ENCODE measurements at places on chromosomes 16 and 17.

- no peak for DNase-seq
Measured at GRCh38 chr17:74864866-74865395, 5.2 kb upstream of the GRIN2C start.

DNA sequence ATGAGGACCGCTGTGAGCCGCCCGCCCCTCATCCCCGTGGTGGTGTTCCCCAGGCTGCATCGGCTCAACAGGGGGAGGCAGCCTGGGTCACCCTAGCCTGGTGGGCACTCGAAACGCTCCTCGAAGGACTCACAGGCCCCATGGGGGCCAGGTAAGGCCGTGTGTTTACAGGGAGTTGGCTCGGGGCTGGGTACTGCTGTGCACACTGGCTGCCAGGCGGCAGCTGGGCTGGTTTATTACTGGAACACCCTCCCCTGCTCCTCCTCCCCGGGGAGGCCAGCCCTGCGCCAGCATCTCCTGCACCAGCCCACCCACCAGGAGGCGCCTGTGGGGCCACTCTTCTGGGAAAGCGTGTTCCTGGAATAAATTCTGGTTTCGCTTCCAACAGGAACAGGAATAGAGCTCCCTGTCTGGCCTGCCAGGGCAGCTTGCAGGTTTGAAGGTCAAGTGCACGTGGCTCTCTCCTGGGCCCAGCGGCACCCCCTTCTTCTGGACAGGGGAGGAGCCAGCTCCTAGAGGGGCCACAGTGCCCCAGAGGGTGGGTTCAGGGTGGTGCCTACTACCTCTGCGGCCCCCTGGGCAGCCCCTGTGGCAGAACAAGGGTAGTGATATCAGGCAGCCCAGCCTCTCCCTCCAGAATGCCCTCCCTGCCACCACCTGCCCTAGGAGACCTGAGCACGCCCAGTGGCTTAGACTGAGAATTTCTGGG lies 11.3 kb downstream of the MCRIP1 start:
- no peak for DNase-seq

DNA sequence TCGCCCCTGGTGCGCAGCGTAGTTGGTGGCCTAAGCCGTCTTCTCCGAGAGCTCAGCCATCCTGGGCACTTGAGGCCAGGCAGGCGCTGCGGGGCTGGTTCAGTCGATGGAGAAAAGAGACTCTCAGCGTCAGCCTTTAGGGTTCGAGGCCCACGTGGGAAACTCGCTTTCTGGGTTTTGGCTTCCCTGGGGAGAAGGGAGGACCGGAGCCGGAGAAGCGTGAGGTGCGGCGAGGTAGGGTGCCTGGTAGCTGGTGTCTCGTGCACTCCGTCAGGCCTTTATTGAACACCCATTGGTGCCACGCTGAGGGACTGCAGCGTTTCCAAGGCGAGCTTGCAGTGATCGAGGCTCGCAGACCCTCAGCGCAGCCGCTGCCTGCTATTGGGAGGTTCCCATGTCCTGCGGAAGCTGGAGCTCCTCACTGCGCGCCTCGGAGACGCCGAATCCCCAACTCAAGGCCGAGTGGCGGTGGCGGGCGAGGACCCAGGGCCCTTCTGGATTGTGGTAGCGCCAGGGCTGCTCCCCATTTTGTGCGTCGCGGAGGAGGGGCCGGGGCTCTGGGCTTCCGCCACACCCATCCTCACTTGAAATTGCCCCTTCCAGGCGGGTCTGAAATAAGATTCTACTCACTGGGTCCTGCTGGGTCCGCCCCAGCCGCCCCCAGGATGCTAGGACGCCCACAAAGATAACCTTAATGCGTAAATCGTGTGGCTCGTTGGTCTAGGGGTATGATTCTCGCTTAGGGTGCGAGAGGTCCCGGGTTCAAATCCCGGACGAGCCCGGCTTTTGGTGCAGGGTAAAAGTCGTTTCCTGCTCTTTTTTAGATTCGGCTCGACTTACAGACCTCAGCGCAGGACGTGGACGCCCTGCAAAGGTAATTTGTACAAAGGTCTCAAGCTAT lies 1.2 kb downstream of the OR1F1 start:
- no peak for DNase-seq

GRCh38 chr17:39706921-39707337 lies 7.1 kb downstream of the ERBB2 start:
- no peak for DNase-seq

- no peak for DNase-seq
Measured at GRCh38 chr16:57409065-57409464, 4.5 kb downstream of the CCL17 start.

DNA sequence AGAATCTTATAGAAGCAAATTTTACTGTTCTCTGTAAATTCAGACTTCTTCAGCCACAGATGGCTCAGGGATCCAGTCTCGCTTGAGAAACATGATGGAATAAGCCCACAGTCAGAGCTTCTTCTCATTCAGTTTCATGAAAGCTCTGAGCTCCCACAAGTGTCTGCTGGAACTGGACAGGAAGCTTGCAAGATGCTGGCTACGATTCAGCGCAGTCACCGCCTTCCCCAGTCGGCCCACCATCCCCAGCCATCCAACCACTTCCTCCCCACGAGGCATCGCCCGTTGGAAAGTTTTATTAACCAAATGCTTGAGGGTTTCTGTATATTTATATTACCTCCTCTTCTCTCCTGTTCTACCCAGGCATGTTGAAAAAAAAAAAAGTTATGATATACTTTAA lies 171.7 kb downstream of the ZFHX3 start:
- DNase-seq: peak; percentile 82

DNA sequence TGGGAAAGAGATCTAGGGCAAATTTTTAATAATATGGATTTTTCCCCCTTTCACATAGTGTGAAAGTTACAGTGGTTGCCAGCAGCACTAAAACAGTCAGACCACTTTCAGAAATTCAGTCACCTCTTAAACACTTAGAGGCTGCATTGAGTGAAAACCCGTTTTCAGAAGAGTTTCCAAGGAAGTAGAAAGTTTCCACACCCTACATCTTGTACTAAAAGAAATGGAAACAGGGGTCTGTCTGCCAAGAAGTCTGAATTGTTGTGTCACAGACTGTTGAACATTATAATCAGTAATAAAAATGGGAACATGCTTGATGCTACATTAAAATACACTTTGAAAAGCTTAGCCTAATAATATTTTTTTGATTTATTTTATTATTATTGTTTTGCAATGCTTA lies 278.9 kb upstream of the KCNJ16 start:
- no peak for DNase-seq

DNA sequence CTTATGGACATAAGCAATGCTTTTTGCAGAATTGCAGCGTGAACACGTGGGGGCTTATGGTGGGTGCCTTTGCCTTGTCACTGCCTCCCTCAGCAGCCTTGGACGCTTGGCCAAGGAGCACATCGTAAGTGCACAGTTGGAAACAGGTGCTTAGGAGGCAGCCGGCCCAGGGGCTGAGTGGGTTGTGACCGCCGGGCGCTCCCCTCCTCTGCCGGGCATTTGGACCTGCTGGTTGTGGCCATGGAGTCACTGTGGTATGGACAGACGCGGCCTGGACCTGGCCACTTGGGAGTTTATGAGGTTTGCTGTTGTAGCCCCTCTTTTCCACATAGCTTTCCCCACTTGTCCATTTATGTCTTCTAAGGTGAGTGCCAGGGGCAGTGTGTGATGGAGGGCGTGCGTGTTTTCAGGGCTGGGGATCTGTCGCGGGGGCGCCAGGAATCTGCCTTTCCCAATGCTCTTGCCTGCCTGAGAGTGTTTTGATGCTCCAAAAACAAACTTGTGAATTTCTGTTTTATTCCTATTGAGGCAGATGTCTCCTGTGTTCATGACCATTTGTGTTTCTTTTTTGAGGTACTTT lies 49.2 kb downstream of the PDPK1 start:
- DNase-seq: no peak

DNA sequence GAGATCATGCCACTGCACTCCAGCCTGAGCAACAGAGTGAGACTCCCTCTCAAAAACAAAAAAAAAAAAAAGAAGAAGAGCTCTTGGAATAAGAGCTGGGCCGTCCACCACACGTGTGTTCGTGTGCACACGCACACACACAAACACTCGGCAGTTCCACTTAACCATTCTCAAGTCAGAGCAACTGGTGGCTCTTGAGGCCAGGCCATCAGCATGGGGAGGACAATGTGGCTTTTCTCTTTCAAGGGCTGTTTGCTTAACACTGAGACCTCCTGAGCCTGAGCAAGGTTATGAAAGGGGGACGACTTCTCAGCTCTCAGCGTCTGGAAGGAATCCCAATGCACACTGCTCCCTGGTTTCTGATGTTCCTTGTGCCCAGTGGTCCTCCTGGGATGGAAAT lies 444.9 kb downstream of the SOX9 start:
- no peak for DNase-seq

DNA sequence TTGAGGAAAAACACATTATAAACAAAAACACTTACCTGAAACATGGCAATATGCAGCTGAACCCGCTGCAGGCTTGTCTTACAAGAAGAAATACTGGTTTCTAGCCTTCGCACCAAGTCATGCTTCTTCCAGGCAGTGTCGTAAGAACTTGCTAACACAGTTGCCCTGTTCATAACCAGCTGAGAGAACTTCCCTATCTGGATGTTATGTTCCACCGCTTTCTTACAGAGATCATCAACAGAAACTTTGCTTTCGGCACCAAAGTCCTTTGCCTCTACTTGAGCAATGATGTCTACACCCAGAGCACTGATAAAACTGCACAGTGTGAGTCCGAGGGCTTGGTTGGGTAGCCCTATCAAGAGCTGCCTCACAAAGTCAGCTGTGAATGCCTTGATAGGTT lies 27.9 kb upstream of the ARL6IP1 start:
- no peak for DNase-seq

GRCh38 chr17:46979147-46979863 lies at the start of gene RPRML:
RPRML (minus strand) TSS chr17:46979253; CDS start chr17:46979007, 246 bp downstream.
- DNase-seq: no peak

- no peak for DNase-seq
Measured at GRCh38 chr16:81239367-81240121, 1.1 kb downstream of the BCO1 start.

DNA sequence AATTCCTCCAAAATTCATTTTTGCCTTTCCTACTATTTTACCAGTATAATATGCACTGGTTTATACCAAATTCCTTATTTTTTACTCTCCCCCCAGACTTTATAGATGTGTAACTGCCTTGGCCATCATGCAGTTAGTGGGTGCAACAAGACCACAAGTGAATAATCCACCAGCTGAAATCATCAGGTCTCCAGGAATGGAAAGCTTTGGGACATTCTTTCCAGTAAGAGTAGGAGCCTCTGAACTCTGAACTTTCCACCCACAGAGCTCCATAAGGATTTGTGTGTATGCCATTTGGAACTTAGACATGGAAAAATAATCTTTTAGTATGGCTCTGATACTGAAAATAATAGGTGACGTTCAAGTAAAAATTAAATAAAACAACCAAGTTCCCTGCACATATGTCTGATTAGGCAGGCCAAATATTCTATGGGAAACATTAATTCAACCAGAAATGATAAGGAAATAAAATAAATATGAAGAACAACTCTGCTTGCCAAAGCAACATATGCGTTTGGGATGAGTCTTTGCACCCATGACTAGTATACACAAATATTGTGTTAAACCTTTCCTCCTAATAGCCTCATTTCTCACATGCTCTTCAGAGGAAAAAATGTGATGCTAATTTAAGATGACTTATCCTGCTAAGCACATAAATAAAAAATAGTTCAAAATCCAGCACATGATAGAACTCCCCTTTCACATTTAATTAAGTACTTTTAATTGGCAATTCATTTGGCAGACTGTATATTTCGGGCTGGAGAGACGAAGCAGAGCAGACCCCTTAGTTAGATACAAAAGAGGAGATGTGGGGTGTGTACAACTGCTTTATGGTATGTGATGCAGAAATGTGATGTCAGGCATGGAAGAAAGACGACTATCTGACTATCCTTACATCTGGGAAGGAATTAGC lies 11.6 kb upstream of the LYRM9 start:
- no peak for DNase-seq

- peak; percentile 15 for DNase-seq
Measured at GRCh38 chr16:59459806-59460205, 725.7 kb upstream of the GOT2 start.

GRCh38 chr16:2971134-2971984 lies 2.2 kb downstream of the PAQR4 start:
- DNase-seq: no peak

GRCh38 chr17:17612085-17613022 lies 20.8 kb upstream of the PEMT start:
- DNase-seq: no peak

DNA sequence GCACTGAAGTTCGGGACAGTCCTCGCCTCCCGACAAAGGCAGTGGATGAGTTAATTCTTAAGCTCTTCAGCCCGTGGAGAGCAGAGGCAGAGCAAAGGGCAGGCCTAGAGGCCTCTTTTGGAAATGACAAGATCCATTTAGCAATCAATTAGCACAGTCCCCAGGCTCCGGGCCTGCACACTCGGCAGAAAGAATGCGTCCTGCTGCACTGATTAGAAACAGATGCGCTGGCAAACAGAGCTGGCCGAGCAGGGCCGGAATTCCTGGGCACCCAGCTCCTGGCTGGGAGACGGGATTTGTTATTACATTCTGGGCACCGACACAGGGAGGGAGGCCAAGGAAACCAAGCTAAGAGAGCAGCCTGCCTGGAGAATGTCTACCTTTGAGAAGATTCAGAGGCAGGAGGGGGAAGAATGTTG lies 162.9 kb downstream of the COPRS start:
- peak; percentile 83 for DNase-seq

DNA sequence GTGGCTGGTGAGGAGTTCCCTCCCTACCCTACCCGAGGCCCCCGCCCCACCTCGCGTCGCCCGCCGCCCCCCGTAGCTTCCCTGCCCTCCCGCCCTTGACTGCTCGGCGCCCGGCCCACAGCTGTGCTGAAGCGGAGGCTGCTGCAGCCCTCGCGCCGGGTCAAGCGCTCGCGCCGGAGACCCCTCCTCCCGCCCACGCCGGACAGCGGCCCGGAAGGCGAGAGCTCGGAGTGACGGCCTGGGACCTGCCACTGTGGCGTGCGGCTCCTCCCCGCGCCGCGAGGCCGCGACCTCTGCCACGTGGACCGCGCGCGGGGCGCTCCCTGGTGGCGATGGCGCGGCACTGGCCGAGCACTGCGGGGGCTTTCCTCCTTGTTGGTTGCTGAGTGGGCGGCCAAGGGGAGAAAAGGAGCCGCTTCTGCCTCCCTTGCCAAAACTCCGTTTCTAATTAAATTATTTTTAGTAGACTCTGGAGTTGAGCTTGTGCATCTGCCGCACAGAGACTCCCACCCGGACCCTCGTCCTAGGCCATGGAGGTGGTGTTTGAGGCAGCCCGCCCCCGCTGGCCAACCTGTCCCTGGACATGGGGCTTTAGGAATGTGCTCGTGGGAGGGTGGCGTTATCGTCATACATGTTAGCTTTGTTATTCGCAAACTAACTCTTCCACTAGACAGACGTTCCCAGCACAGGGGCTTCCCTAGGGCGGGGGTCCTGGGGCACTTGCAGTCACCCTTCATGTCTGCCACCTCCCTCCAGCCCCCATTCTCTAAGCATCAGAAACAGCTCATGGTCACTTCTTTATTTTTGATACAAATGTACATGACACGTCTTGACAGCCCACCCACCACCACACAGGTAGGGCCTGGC lies 4.4 kb downstream of the TP53I13 start:
- DNase-seq: no peak
